T-helper 22 cell (primary cell): ENCODE measurements at places on chromosomes 1 and 21.

- DNase-seq, result no peak
These were observed 343.8 kb downstream of the USP25 start for GRCh38 chr21:16073586-16073985.

GRCh38 chr1:159914252-159915018 is 10.9 kb downstream of the TAGLN2 start:
- no peak for DNase-seq

GRCh38 chr21:29939924-29940275 is at the start of gene GRIK1:
Gene GRIK1 (minus strand): TSS chr21:29939996.
- no peak for DNase-seq

- DNase-seq, result no peak
These were observed 54.7 kb upstream of the WNT4 start for GRCh38 chr1:22197644-22198043.

GRCh38 chr1:225026701-225027100 is 97.2 kb downstream of the DNAH14 start:
- DNase-seq, result no peak

DNA sequence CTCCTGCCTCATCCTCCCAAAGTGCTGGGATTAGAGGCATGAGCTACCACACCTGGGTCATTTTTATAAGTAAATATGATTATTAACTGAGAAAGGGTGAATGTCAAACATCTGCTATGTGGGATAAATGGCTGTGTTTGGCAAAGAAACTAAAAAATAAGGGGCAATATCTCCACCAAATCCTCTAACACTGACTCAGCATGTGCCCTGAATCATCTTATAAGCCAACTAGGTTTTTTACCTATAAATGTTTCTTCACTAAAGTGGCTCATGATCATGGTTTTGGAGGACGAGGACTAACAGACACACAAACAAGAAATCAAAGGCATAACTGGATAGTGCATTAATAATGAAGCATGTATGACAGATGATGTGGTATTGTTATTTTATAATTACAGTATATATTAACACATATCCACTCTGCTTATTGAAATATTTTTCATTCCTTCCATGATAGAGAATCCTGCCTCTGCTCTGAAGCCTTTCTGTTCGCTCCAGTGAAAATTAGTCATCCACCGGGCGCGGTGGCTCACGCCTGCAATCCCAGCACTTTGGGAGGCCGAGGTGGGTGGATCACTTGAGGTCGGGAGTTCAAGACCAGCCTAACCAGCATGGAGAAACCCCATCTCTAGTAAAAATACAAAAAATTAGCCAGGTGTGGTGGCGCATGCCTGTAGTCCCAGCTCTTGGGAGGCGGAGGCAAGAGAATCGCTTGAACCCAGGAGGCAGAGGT is 11.7 kb upstream of the ARHGAP29 start:
- DNase-seq, result no peak

DNA sequence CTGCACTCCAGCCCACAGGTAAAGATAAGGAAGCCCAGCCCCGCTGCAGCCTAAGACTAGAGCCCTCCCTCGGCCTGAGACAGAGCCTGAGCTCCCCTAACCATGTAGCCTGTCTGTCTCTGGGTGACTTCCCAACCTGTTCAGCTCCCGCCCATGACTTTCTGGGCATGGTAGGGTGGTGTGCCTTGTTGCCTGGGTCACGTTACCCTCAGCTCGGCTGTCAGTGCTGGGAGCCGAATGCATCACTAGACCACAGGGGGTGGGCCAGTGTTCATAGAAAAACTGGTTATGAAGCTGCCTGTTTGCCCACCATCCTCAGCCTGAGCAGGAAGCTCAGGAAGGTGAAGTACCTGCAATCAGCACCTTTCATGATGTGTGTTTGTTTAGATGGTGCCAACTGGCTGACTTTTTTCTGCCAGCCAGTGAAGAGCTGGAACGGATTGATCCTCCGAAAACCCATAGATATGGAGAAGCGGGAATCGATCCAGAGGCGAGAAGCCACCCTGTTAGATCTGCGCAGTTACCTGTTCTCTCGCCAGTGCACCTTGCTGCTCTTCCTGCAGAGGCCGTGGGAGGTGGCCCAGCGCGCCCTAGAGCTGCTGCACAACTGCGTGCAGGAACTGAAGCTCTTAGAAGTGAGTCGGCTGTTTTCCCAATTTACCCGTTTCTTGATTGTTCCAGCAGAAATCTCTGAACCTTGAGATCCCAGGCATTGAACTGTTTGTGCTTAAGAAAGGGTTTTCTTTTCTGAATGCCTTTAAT is 43.9 kb upstream of the PWP2 start:
- no peak for DNase-seq

DNA sequence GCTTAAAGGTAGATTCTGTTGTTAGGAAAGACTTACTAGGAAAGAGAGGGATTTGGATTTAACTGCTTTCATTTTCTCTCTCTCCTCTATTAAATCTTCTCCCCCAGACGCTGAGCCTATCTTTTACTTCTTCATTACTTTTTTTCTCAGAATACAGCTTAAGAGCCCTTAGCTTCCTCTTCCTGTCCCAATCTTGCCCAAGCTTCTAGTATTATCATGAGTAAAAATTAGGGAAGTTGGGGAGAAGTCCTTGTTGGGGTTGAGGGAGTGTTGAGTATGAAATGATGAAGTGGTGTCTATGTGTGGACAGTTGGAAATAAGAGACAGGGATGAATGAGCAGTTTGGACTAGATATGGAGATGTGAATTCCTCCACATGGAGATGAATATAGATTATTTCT is 35.0 kb downstream of the ACP6 start:
- no peak for DNase-seq

DNA sequence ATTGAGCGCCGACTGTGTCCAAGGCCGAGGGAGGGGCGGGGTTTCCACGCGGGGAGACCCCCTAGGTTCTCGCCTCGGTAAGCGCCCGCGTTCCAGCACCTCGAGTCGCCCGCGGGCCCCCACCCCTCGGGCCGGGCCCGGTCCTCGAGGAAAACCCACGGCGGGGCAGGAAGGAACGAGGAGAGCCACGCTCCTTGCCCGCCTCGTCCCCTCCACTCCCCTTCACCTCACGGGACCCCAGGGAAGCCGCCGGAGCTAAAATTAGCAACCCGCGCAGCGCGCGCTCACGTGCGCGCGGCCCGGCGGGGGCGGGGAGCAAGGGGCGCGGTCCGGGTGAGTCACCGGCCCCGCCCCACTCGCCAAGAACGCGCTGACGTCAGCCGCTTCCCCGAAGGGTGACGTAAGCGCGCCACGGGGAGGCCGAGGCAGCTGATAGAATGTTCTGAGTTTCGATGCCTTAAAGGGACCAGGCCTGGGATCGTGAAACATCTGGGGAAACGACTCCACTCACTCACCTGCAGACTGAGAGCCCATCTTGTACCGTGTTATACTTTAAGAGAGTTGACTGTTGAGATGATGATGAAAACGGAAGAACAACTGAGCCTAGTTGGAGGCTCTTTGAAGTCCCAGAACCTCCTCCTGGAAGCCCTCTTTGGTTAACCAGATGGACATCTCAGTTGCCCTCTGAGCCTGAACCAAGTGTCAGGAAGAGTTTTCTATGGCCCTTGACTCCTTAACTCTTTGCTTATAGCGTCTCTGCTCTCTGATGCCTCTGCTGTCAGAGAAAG is 49.7 kb upstream of the ATF3 start:
- DNase-seq, result peak; percentile 82

DNA sequence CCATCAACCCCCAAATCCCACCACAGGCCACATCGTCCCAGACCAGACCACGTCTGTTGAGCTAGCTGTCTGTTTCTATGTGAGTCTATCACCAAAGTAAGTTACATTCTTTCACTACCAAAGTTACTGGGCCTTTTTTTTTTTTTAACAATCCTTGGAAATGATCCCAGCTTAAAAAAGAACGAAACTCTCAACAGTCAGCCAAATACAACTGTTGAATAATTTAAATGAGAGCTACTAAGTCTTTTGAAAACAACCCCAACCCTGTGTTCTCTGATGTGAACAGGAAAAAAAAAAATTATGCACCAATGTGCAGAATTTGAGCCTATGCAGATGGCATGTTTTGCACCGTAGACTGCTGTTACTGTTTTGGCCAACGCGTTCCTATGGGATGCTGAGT is 134.0 kb upstream of the ETS2 start:
- no peak for DNase-seq

DNA sequence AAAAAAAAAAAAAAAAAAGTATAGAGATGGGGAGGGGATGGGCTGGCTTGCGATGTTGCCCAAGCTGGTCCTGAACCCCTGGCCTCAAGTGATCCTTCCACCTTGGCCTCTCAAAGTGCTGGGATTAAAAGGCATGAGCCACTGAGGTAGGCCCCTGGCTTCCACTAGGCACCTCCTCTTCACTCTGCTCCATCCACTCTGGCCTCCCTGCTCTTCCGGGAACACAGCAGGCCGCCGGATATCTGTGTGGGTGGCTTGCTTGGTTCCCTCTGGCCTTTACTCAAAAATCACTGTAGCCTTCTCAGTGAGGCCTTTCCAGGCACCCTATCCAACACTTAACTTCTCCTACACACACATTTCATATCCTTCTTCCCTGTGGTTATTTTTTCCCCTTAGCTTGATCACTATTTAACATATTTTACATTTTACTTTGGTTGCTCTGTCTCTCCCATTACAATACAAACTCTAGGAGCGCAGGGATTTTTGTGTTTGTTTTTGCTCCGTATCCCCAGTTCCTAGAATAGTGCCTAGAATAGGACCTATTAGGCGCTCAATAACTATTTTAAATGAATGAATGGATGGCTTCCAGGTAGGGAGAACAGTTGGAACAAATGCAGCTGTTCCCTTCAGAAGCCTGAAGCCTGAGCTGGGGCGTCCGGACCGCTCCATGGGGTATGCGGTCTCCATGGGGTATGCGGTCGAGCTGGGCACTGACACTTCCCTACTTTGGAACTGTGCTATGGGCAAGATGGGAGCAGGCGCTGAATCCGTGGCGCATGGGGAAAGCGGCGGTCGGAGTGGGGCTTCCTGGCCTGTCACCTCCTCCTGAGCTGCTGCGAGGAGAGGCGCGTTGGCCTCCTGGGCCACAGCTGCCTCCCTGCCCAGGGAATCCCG is 46.7 kb downstream of the H3-3A start:
- no peak for DNase-seq

DNA sequence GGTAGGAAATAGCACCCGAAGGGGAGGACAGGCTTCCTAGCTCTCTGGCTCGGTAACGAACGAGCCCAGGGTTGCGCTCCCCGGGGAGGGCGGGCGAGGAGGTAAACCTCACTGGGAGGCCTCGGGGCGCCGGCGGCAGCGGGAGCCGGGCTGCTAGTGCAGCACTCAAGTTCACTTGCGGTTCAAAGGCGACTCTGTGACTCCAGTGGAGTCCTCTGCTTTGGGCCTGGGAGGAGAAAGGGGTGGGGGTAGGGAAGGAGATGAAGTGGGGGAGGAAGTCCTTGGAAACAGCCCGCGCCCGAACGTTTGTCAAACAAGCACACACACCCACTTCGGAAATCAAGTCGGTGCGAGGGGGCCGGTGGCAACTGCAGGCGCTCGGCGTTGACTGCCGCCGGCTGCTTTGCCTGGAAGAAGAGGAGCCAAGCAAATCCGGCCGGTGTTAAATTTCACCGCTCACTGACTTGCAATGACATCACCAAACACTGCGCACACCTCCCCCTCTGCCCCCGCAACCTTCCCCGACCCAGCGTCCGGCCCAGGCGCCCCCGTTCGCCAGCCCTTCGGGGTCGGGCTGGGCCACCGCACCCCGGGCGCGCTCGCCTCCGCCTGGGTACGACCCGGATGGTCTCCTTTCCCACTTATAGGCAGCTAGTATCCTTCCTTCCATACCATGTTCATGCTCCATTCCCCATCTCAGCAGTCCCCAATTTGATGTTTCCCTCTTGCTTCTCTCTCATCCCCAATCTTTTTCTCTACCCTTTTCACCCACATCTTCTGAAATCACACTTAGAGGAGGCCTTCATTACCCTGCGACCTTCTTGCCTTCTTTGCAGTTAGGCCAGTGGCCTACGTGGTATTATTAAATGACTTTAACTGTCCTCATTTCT is at the start of gene COL24A1:
Gene COL24A1 (minus strand): TSS at position 207 of the 890 bp plus-strand sequence. CDS start 376 bp downstream, outside the sequence.
- no peak for DNase-seq

DNA sequence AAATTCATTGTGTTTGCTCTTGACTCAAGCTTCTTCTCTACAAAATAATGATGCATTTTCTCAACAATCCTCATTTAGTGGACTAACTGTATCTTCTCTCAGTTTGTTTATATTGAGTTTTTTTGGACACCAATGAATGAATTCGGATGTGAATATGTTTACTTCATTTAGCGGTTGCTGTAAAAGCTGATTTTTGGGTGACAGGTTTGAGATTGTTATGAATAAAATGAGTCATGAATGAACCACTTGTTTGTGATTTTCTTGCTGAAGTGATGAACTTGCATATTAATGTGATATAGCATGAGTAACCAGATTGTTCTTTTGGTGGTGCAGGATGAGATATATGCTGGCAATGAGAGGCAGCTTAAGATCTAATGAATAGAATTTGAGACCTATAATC is 3.1 kb downstream of the DNM3 start:
- DNase-seq, result no peak

DNA sequence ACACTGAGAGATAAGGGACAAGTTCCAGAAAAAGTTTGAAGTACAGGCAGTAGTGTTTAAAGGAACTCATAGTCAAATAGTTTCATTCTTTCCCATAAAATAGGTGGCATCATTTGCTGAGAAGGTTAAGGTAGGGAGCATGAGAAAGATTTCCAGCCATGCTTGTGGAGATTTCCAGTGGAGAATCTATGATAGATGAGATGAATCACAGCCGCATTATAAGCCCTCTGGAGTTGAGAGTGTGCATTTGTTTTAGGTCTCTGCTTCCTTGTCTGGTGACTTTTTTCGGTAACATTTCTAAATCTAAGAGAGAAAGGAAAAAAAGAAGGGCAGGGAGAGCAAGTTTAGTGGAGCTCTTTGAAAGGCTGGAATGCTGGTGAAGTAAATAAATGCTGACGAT is 108.7 kb downstream of the DISP1 start:
- no peak for DNase-seq

- DNase-seq, result no peak
These were observed 56.3 kb downstream of the PRPF38A start for GRCh38 chr1:52460694-52461093.

- DNase-seq, result no peak
These were observed 59.0 kb upstream of the BTG3 start for GRCh38 chr21:17671733-17672132.

DNA sequence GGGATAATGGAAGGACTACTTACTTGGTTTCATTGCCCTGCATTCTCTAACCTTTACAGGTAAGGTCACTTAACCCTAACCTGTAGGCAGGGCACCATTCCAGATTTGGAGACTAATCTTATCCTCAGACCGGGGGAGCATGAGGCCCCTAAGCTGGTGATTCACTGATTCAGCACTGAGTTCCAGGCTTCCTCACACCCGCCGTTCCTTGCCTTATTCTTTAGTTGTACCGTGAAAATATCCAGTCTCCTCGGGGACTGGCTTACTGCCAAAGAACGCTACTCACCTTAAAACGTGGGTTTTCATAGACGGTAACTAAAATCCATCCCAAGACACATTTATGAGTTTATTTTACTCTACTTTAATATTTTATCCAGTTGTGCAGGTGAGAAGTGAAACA is 44.3 kb upstream of the COL24A1 start:
- no peak for DNase-seq

GRCh38 chr1:58782178-58783089 is 1.4 kb downstream of the JUN start:
- no peak for DNase-seq

GRCh38 chr1:93078203-93078602 is 880 bp upstream of the MTF2 start:
- no peak for DNase-seq

GRCh38 chr21:33157303-33157702 is 72.4 kb upstream of the IFNAR2 start:
- no peak for DNase-seq

- no peak for DNase-seq
These were observed 7.0 kb upstream of the CDK11B start for GRCh38 chr1:1665815-1666251.

- no peak for DNase-seq
These were observed 1011.8 kb downstream of the PLA2G4A start for GRCh38 chr1:187840557-187840956.

- DNase-seq, result no peak
These were observed 4.6 kb downstream of the FDPS start for GRCh38 chr1:155313261-155313660.
